Central memory CD8-positive, alpha-beta T cell (primary cell): ENCODE measurements at places on chromosomes 6 and 20.

DNA sequence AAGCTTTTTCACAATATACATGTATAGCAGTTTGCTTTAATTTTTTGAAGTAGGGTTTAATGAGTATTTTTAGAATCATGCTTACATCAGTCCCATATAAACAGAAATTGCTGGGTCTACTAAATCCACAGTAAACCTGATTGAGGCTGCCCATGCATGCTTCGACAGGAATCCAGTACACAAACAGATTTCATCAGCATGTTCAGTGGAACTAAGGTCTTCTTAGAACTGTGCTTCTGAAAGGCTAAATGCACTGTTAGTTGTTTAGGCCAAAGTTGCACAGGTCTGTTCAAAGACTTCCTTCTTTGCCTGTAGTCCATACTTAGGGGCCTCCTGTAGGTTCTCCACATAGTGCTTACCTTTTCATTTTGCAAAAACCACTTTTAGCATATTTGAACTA lies 42.5 kb upstream of the THBS2 start:
- H3K27ac ChIP-seq = no peak overlapping the region
- no peaks in the 10 kb centered on the region for H3K36me3 ChIP-seq
- peaks cover 78% of the 10 kb centered on the region for H3K27me3 ChIP-seq
- DNase-seq = no peak
- no peaks in the 10 kb centered on the region for H3K4me1 ChIP-seq

DNA sequence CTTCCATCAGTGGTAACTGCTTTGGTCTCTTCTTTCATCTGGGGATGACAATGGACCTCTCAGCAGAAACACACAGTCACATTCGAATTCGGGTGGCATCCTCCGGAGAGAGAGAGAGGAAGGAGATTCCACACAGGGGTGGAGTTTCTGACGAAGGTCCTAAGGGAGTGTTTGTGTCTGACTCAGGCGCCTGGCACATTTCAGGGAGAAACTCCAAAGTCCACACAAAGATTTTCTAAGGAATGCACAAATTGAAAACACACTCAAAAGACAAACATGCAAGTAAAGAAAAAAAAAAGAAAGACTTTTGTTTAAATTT lies 6.1 kb downstream of the EDN1 start:
- H3K4me1 ChIP-seq = peaks cover 6% of the 10 kb centered on the region
- no peaks in the 10 kb centered on the region for H3K36me3 ChIP-seq
- no peak for DNase-seq

DNA sequence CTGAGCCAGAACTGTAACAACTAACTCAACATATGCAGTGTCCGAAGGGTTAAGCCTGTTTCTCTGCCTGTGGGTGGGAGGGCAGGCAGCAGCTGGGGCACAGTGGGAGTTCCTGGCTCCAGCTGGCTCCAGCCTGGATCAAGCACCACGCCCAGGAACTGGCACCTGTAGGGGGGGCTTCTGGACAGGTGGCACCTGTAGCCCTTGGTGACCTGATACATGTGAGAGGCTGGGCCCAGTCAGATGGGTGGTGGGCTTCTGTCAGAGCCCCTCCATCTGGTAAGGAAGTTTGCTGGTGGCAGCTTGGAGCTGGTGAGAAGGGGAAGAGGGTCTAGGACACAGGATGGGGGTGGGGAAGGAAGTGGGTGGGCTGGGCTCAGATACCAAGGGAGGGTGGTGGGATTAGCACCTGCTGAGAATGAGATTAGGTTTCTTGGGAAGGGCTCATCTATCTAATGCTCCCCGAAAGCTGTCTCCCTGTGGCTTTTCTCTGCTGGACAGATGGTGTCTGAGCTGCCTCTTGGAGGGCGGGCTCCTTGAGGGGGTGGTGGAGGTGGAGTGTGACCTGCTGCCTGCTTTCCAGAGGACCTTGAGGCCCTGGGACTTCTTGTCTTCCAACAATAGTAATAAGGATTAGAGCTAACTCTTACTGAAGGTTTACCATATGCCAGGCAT lies 28.5 kb downstream of the BCL2L1 start:
- H3K36me3 ChIP-seq = peaks cover 24% of the 10 kb centered on the region
- peaks cover 64% of the 10 kb centered on the region for H3K4me1 ChIP-seq
- peak overlapping the region; percentile 25 for H3K27ac ChIP-seq
- H3K27me3 ChIP-seq = no peaks in the 10 kb centered on the region

GRCh38 chr6:30875244-30876038 lies 8.9 kb upstream of the DDR1 start:
- no peak overlapping the region for H3K4me3 ChIP-seq
- peaks cover 9% of the 10 kb centered on the region for H3K4me1 ChIP-seq
- peaks cover 12% of the 10 kb centered on the region for H3K27me3 ChIP-seq
- peaks cover 3% of the 10 kb centered on the region for H3K36me3 ChIP-seq

- no peaks in the 10 kb centered on the region for H3K4me1 ChIP-seq
- no peak for DNase-seq
- no peaks in the 10 kb centered on the region for H3K27me3 ChIP-seq
- H3K36me3 ChIP-seq = peaks cover 3% of the 10 kb centered on the region
- no peak overlapping the region for H3K27ac ChIP-seq
- no peak overlapping the region for H3K4me3 ChIP-seq
These were observed 291.2 kb downstream of the CDH26 start for GRCh38 chr20:60249436-60249835.

DNA sequence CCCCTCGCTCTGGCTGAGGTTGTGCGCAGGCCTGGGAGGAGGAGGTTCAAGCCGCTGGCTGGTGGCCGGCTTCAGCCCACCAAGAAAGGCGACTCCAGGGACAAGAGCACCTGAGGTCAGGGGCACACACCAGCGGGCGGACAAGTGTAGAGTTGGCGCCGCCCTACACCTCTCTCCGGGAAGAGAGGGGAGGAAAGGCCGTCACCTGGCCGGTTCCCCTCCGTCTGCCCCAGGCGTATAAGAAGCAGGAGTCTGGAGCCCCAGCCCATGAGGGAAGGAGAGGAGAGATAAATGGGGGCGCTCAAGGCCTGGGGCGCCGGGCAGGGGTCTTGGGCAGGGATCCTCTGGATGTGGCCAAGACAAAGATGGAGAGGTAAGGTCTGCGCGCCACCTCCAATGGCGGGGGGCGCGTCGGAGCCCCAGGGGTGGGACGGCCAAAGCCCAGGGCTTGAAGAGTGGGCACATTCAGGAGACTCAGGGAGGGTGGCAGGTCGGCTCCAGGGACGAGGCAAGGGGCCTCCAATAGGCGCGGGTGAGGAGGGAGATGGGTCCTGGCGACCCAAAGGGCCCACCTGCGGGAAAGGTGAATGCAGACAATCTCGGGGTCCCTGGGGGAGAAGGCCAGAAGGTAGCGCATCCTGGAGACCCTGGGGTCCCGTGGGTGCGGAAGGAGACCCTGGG lies 826 bp downstream of the RIMS4 start:
- DNase-seq = no peak
- H3K4me3 ChIP-seq = peak overlapping the region; percentile 68
- H3K27me3 ChIP-seq = peaks cover 82% of the 10 kb centered on the region
- peaks cover 13% of the 10 kb centered on the region for H3K4me1 ChIP-seq
- no peaks in the 10 kb centered on the region for H3K36me3 ChIP-seq

- no peaks in the 10 kb centered on the region for H3K27me3 ChIP-seq
- no peak overlapping the region for H3K27ac ChIP-seq
- DNase-seq = no peak
- H3K36me3 ChIP-seq = peaks cover 31% of the 10 kb centered on the region
These were observed 4.8 kb downstream of the NFYA start for GRCh38 chr6:41077536-41077935.

GRCh38 chr20:47349365-47350180 lies 6.9 kb downstream of the ZMYND8 start:
- no peak overlapping the region for H3K4me3 ChIP-seq
- H3K4me1 ChIP-seq = peaks cover 33% of the 10 kb centered on the region
- DNase-seq = no peak
- H3K36me3 ChIP-seq = peaks cover 20% of the 10 kb centered on the region
- no peak overlapping the region for H3K27ac ChIP-seq

DNA sequence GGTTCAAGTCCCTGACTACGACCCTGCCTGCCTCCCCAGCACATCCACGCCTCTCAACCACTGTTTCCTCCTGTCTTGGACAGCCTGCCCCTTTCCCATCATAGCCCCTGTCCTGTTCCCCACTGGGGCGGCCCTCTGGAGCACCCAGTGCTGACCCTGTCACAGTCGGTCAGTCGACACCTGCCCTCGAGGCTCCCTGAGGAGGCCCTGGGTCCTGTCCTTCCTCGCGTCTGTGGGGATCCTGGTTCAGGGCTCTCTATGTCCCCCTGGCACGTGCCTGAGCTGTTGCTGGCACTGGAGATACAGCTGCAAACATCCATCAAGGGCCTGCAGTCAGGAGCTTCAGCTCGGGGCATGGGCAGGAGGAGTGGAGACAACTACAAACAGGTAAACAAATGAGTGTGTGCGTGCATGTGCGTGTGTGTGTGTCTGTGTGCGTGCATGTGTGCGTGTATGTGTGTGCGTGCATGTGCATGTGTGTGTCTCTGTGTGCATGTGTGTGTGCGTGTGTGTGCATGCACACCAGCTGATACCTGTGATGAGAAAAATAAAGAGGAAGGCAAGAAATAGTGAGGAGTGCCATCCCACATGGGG lies 132.8 kb downstream of the PHACTR3 start:
- no peak overlapping the region for H3K4me3 ChIP-seq
- H3K4me1 ChIP-seq = no peaks in the 10 kb centered on the region
- peaks cover 45% of the 10 kb centered on the region for H3K27me3 ChIP-seq
- no peaks in the 10 kb centered on the region for H3K36me3 ChIP-seq

GRCh38 chr6:92369309-92369708 lies 1050.0 kb downstream of the EPHA7 start:
- H3K4me1 ChIP-seq = no peaks in the 10 kb centered on the region
- peaks cover 2% of the 10 kb centered on the region for H3K36me3 ChIP-seq
- no peaks in the 10 kb centered on the region for H3K27me3 ChIP-seq
